ENCODE measurements at places on chromosomes 2 and 18.

DNA sequence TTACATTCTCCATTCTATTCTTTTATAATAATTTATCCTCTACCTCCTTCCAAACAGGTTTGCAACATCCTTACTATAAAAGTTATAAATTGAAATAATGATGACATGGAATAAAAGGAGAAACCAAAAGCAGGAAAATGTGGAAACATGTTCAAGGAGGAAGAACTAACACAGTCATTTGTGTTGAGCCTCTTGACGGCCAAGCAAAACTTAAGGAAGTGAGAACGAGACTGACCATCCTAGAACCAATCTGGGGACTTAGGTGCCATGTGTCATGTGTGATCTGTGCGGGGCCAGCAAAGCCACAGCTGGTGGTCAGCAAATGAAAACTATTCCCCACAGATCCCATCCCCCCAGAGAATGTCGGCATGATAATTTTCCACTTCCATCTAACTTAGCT, 25.6 kb upstream of the FAM124B start:
- DNase-seq = no peak

GRCh38 chr18:55968550-55968949, 380.6 kb upstream of the TCF4 start:
- no peak for DNase-seq

GRCh38 chr2:136116813-136117390, 1.0 kb downstream of the CXCR4 start:
- DNase-seq = no peak

DNA sequence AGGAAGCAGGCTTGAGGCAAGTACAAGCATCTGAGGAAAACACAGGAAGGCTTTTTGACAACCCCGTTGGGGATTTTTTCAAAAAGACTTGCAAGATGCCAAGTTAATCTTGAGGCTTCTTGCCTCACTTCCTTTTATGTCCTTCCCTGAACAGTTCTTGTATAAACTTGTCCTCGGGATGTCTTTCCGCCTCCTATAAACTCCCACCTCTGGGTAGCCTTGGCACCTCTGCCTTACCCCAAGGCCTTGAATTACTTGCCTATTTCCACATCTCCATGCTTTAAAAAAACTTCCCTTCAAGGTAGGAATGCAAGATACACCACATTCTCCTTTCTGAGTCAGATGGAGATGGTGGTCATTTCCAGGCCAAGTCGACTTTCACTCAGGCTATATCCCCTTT, 106.4 kb upstream of the RBBP8 start:
- no peak for DNase-seq

DNA sequence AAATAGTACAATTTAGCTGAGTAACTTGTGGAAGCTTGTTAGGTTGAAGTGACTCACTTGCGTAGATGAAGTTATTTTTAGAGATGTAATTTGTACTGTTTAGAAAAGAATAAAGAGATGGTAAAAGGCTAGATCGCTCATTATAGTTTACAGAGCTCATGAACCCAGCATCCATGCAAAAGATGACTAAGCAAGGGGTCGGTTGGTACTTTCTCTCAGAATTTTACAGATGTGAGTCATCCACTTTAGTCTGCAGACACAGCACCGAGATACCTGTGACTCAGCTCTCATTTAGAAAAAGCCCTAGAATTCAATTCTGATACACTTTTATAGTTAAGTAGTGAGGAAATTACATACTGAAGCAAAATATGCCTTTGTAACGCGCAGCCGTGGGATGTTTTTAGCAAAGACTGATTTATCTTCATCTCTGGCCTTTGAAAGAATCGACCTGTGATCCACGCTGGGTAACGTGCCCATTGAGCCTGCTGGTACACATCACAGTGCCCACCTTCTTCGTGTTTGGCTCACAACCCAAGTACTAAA, 116.5 kb upstream of the FOSL2 start:
- DNase-seq = no peak

DNA sequence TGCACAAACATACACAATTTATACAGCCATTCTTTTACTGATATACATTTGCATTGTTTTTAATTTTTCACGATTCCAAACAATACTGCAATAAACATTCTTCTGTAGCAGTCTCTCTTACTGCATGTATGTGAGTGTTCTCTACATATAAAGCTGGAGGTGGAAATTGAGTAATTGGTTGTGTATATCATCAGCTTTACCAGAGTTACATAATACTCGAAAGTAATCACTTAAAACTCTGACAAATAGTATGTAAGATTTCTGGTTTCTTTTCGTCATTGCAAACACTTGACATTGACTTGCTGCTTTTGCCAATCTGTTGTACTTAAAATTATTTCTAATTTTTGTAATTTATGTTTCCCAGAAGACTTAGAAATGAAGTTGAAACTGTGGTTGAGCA, 110.2 kb downstream of the TDRD15 start:
- DNase-seq = no peak

GRCh38 chr2:37614061-37614738, 57.2 kb downstream of the CDC42EP3 start:
- DNase-seq = no peak

DNA sequence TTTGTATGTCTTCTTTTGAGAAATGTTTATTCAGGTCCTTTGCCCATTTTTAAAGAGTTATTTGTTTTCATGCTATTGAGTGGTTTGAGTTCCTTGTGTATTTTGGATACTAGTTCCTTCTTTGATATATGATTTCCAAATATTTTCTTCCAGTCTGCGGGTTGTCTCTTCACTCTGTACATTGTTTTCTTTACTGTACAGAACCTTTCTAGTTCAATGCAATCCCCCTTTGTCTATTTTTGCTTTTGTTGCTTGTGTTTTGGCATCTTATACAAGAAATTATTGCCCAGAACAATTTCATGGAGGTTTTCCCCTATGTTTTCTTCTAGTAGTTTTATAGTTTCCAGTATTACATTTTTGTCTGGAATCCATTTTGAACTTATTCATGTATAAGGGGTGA, 62.5 kb upstream of the ACVR1C start:
- no peak for DNase-seq

DNA sequence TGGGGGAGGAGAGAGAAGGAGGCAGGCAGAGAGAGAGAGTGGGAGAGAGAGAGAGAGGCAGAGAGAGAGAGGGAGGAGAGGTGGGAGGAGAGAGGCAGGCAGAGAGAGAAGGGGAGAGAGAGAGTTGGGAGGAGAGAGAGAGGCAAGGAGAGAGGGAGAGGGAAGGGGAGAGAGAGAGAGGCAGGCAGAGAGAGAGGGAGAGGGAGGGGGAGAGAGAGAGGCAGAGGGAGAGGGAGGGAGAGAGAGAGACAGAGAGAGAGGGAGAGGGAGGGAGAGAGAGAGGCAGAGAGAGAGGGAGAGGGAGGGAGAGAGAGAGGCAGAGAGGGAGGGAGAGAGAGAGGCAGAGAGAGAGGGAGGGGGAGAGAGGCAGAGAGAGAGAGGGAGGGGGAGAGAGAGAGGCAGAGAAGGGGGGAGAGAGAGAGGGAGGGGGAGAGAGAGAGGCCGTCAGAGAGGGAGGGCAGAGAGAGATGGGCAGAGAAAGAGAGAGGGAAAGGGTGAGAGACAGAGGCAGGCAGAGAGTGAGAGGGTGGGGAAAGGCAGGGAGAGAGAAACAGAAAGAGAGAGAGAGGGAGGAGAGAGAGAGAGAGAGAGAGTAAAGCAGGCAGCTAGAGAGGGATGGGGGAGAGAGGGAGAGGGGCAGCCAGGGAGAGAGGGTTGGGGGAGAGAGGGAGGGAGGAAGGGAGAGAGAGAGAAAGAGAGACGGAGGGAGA, 122.2 kb upstream of the PXDN start:
- DNase-seq = no peak

DNA sequence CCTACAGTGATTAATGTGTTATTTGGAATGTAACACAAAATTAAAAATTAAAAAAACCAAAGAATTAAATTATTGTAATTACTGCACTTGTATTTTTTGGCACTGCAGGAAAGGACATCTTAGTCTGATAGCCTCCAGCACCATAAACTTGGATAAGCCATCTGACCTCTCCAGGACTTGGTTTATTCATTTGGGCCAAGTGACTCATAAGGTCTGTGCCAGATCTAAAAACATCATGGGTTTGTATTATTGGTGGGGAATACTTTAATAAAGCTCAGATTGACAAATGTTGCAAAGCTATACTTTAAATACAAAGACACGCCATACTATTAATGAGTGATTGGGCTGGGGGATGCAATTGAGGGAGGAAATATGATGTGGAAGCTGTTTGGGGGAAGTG, 225.2 kb downstream of the ZNF521 start:
- no peak for DNase-seq

DNA sequence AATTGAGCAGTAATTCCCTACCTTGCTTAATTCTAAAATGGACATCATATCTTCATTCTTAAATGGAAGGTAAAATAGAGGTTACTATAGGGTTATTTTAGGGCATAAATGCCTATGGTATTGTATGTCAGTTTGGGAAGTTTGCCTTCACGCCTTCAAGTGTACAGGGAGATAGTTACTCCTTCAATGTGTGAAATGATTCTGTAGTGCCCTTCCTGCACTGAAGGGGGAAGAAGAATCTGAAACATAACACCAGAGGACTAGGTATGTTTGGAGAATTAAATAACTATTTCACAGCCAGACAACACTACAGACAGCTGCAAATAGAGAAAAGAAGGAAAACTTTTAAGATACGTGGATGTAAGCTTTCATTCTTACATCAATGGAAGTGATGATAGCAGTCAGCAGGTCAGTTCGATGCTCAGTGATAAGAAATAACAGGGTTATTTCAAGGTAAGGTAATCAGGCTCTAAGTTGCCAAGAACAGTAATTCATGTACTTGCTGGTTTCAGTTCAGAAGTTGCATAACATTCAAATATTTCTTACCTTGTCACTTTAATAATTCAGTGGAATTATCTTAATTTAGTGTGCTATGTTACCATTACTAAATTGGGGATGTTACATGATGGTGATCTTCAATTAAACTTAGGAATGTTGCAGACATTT, 4.0 kb downstream of the PKP4 start:
- DNase-seq = no peak

- no peak for DNase-seq
Measured at GRCh38 chr2:201839727-201840126, 33.4 kb downstream of the CDK15 start.

DNA sequence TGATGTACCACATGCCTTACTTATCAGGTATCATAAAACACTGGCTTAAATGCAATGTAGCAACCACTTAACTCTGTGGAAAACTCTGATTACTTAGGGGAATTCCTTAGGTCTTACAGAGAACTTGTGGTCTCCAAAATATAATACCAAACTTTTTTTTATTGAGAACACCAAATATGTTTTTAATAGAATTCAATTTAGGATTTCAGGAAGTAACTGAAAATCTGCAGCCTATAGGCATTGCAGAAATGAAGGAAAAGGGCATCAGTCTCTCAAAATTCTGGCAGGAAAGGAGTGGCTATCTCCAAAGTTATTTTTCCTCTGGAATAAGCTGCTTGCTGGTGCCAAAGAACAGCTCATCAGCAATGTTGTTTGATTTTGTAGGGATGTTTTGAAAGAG, 105.3 kb upstream of the UGP2 start:
- no peak for DNase-seq

GRCh38 chr2:37831081-37831780, 93.9 kb upstream of the RMDN2 start:
- no peak for DNase-seq

DNA sequence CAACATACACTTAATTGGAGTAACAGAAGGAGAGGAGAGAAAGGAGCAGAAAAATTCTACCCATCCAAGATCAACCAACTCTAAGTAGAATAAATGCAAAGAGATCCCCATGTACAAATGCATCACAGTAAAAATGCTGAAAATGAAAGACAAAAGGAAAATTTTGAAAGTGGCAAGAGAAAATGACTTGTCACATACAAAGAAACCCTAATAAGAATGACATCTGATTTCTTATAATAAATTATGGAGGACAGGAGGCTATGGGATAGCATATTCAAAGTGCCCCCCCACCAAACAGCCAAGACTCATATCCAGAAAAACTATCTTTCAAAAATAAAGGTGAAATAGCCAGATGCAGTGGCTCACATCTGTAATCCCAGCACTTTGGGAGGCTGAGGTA, 22.2 kb upstream of the INPP4A start:
- no peak for DNase-seq

GRCh38 chr2:33219850-33220275, 256.6 kb upstream of the RASGRP3 start:
- no peak for DNase-seq

- no peak for DNase-seq
Measured at GRCh38 chr18:37408676-37409265, 156.8 kb downstream of the CELF4 start.

GRCh38 chr2:33069894-33070651, 123.3 kb downstream of the LTBP1 start:
- DNase-seq = peak; percentile 78

DNA sequence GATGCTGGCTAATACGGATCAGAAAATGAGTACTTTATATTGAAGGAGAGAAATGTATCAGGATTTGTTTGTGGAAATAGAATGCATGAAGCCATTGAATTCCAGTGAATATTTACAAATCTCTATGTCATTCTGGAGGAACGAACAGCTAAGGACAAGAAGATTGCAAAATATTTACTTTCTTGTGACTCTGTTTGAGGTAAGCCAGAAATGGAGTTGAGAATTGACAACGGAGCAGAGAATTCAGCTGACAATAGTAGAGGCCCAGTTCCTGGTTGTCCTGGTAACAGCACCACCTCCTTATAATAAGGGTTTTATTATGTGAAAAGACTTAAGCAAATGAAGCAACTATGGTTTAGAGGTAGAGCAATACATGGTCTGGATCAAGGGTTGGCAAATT, 349.2 kb downstream of the ADCYAP1 start:
- no peak for DNase-seq

- DNase-seq = no peak
Measured at GRCh38 chr18:41703744-41704530, 251.1 kb upstream of the PIK3C3 start.

GRCh38 chr18:26004832-26005231, 85.6 kb downstream of the SS18 start:
- no peak for DNase-seq

DNA sequence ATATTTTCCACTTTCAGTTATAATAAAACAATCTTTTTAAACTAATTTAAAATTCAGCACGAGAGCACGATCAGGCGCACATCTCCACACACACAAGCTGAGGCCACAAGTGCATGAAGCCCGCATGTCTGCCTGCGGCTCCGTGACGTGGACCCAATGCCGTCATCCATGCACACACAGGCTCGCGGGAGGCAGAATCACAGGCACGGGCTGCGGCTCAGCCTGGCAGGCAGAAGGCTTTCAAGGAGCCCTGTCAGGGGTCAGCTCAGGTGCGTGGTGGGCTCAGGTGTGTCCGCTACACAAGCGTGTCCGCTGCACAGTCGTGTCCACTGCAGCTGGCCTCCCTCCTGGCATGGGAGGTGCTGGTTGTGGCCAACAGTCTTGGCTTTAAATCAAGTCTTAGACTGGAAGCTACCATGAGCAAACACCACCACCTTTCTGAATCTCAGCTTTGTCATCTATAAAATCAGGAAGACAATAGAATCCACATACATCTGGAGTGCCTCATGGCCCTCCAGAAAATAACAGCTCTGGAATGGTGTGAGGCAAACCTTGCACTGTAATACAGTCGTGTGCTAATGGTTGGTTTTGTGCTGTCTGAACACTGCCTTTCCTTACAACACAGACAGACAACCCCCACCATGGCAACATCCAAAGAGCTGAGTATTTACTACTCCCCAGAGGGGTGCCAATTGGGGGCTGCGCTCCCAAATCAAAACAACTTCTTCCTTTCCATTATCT, 210.1 kb downstream of the NDUFA10 start:
- peak; percentile 10 for DNase-seq

All from gastrocnemius medialis (tissue), 4 donors.